ENCODE measurements at places on chromosomes 1 and 21.

DNA sequence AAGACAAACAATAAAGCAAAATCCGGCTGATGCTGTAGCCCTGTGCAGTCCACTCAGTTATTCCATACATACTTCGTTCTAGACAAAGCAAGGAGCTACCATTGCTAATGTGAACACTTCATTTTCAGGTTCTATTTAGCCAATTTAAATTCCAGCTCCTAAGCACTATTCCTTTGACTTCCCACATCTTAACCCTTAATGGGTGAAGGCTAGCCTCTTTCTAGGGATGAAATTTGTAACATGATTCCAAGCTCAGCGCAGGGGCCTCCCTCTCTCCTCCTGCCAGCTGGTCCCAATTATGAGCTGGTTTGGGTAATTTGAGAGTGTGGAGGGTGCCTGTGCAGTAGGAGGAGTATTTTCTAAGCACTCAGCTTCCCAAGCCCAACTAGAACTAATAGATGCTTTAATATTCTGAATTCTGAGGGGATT, 53.9 kb upstream of the PTGFRN start:
- DNase-seq = peak; percentile 80

DNA sequence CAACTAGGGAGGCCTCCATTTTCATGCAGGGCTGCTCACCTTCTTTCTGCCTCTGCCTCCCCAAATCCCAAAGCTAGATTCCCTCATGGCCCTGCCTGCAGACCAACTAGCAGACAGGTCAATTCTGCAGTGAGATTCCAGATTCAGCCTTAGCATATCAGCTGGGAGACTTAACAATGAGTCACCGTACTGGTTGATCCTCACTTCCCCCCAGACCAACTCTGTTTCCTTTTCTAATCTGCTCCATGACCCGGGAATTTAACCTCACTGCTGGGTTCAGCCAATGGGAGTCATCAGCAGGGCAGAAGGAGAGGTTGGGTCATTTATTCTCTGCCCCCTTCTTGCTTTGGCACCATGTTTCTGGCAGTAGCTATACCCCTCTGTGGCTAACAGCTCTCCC, 140.6 kb upstream of the GRIK3 start:
- no peak for DNase-seq

DNA sequence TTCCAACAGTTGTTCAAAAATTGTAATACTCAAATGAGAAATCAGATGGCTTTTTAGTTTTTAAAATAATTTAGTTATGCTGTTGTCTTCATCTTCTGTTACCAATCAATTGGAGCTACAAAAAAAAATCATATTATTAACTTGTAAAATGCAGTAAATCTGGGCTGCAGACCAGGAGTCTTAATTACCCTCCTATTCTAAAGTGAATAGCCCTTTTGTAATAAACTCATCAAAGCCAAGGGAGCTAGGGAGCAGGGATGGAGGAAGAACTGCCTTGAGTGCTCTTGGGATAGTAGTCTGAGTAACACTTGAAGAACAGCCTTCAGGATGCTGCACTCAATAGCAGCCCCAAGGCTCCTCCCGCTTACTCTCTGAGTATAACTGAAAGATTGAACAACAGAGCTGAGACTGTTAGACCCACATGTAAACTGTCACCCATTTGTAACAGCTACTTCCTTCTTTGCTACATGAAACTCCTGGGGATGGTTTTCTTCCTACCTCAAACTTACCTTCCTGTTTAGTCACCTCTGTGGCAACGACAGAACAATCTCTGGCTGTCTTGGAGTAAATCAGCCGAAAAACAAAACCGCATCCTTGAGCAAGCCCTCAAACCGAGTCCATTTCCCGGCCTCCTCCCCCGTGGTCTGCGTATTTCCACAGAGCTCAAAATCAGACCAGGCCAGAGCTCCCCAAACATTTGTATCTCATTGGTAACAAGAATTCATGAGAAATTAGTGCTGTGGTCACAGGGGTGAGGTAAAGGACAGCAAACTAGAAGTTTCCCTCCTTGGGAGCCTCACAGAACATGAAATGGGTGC, 55.9 kb downstream of the CD58 start:
- DNase-seq = no peak

DNA sequence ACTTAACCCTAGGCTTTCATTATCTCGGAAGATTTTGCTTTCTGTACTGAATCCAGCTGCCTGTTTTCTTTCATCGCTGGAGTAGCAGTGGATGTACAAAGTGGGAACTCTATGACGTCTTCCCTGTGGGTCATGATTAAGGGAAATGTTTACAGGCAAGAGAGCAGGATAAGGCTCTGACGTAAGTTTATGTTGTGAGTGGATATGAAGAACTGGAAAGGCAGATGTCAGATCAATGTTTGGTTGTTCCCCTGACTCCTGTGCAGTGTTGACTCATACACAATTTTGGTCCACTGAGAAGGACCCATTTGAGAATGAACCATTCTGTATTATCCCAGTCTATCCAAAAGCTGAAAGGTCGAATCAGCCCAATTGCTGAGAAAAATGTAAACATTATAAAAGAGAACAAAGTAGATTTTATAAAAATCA, 292.4 kb downstream of the GRIK1 start:
- DNase-seq = no peak

GRCh38 chr1:46288485-46289133, 14.8 kb downstream of the LRRC41 start:
- no peak for DNase-seq

GRCh38 chr1:156193488-156194299, at the start of gene SLC25A44:
SLC25A44 (plus strand) TSS chr1:156194104; CDS start chr1:156199848, 5,744 bp downstream.
- DNase-seq = peak; percentile 100

- DNase-seq = no peak
Measured at GRCh38 chr1:10170239-10170574, 40.2 kb upstream of the KIF1B start.

DNA sequence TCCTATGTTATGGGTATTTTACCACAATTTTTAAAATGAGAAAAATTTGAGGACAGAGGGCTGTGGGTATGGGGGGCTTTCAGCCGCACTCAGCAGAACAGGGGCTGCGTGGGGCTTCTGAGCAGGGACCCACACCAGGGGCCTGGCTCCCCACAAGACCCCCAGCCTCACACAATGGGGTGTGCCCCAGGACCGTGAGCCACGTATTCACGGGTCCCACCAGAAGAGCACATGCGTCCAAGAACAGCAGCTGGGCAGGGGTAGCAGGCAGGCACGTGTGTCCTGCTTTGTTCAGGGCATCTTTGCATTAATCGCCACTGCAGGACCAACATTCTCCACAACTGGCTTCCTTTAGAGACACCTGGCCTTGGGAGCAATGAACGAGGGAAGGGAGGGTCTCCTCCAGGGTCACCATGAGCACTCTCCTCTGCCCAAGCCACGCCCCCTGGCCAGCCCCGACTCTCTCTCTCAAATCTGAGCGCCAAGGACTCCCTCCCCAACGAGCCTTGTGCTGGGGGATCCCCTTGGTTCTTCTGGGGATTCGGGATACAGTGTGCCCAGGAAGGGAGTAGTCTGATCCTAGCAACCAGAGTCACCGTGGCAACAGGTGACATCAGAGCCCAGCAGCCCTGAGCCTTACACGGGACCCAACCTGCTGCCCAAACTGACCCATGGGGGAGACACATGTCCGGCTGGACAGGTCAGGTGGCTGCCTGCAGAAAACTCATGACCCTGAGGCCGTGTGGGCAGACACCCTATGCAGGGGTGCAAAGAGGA, 7.4 kb upstream of the ARF1 start:
- no peak for DNase-seq

GRCh38 chr1:55896210-55896609, 681.0 kb upstream of the USP24 start:
- no peak for DNase-seq

DNA sequence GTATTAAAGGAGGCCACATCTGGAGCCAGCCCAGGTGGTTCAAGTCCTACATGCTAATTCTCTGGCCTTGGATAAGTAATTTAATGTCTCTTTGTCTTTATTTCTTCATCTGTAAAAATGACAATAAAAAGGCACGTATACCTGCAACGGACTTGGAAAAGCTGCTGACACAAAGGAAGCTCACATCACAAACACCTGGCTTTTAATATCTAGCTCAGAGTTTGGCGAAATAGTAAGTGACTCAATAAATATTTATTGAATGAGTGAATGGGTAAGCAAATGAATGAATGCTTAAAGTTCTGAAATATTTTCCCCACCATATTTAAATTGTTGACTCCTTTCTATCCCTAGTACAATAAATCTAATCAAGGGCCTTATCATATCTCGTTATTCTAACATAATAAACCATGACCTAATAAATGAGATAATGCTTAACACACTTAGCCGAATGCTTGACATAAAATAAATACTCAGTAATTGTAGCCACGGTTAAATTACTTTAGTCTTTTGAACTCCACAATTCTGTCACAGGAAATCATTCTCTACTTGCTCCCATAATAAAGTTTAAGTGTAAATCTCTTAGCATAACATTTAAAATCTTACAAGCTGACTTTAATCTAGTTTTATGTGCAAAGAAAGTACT, 74.7 kb upstream of the PALMD start:
- no peak for DNase-seq

DNA sequence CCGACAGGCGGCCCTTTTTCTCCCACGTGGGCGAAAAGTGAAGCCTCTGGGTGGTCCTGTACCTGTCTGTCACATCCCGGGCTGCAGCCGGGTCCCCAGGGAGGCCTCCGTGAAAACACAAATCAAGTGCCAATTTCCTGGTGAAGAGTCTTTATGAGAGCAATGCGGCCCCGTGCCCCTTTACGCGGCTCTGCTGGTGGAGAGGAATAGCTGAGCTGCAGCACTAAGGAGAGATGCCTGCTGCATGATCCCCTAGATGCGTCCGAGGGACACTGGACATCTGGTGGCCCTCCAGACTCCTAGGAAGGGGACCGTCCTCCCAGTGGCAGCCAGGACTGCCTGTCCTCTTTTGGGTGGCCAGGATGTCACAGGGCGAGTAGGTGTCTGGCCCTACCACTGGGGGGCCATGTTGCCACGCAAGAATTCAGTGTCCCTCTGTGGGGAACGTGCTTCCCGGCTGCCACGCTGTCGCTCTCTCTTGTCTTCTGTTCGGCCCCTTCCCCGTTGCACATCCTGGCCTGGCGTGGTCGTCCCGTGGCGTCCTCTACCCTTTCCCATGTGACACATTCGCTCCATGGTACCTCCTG, 38.7 kb downstream of the COL18A1 start:
- no peak for DNase-seq

All from skin of body (tissue), 3 donors.